ENCODE measurements at places on chromosomes 4 and X.

GRCh38 chrX:118346258-118347094, 570 bp downstream of the WDR44 start:
- no peak for DNase-seq

GRCh38 chrX:124518885-124519284, 172.5 kb downstream of the SH2D1A start:
- DNase-seq, result peak; percentile 55

DNA sequence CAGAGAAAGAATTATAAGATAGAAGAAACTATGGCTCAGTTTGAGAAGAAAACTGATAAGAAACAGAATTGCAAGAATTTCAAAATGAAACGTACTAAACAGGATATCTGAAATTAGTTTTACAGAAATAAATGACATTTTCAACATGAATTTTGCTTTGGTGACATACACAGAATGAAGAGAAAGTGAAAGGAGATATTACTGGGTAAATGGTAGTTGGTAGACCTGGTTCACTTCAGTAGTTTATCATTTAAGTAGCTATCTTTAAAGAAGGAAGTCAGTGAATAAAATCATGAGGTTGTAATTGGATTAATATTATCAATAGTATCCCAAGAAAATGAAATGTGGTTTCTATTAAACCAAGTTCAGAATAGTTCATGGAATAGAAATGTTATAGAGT, 395.5 kb upstream of the SMIM31 start:
- no peak for DNase-seq

- DNase-seq, result no peak
Measured at GRCh38 chrX:69388526-69388925, 115.6 kb upstream of the NALF2 start.

DNA sequence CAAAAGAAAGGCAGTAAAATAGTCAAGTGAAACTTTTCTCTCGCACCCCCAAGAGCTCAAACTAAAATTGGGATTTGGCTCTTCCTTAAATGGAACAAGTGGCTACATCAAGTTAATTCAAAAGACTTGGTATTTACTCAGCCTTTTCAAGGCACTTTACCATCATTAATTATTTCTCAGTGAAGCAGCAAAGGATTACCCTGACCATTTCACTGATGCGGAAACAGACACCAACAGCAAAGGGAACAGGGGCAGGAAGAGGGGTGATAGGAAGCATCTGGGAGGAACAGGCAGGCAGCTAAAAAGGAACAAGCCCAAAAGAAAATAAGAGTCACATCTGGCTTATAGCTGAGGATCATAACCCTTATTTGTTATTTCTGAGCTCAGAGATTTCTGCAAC, 2.7 kb downstream of the SCML2 start:
- DNase-seq, result no peak

- DNase-seq, result peak; percentile 94
Measured at GRCh38 chr4:47531241-47531953, 46.3 kb downstream of the ATP10D start.

GRCh38 chr4:19729886-19730651, 521.6 kb upstream of the SLIT2 start:
- DNase-seq, result no peak

DNA sequence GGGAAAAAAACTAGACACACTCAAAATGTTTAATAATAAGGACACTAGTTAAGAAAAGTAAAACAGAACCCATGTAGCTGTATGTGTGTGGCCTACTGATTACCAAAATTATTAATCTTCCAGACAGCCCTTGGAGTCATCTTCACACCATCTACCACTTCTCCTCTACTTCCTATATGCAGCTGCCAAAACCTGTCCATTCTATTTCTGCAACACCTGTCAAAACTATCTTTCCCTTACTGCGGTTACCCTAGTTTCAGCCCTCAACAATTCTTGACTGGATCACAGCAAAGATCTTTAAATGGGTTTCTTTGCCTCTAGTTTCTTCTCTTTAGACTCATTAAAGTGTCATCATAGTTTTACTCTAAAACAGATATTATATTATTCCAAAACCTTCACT, 72.6 kb downstream of the GPR82 start:
- DNase-seq, result no peak

DNA sequence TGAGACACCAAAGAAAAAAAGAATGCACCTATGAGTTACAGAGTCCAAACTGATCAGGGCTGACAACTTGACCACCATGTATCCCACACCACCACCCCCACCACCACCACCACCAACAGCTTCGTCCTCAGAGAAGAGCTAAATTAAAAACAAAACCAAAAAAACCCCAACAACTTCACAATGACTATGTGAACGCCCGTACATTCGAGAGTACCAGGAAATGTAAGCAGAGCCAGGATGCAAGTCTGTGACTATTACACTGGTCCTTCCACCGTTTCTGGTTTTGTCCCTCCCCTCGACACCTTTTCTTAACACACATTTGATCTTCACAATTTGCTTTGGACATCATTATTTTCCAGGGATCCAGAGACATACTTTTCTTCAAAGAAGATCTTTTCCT, 51.0 kb downstream of the WFS1 start:
- no peak for DNase-seq

GRCh38 chrX:66232296-66232695, 68.2 kb downstream of the HEPH start:
- no peak for DNase-seq

GRCh38 chr4:180617196-180617595, 1626.0 kb upstream of the TENM3 start:
- DNase-seq, result no peak

DNA sequence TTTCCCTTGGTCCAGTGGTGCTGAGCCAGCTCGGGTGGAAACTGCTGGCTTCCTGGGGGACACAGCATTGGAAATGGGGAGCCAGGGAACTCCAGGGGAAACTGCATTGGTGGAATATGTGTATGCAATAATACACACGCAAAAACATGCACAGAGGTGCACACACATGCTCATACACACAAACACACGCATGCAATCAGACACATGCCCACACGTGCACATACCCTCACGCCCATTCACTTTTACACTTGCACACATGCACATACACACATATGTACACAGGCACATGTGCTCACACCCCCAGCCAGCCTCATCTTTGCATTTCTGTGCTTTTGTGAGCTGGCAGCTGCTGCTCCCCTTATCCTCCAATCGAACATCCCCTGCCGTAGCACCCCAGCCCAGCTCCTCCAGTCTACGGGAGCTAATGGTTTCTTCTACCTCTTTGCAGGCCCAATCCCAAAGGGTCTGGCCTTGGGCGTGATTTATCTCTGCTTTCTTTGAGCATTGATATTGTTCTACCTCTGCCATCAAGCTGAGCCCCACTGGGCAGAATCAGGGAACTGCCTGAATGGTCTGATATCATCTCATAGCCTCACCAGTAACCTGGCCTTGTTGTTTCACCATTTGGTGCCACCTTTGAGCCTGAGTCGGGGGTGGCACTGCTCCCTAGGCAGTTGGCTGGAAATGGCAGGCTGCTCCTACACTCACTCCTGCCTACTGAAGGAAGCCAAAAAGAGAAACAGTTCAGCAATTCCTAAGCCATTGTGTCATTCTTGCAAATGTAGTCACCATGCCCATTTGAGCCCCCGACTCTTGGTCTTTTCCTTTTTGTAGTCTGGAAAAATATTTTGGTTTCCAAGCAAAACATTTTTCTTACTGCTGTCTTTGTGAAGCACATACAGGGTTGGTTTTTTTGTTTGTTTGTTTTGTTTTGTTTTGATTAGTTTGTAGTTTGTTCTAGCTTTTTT, 104.4 kb upstream of the MAMLD1 start:
- DNase-seq, result no peak

- peak; percentile 81 for DNase-seq
Measured at GRCh38 chr4:94262163-94263016, 54.7 kb downstream of the SMARCAD1 start.

DNA sequence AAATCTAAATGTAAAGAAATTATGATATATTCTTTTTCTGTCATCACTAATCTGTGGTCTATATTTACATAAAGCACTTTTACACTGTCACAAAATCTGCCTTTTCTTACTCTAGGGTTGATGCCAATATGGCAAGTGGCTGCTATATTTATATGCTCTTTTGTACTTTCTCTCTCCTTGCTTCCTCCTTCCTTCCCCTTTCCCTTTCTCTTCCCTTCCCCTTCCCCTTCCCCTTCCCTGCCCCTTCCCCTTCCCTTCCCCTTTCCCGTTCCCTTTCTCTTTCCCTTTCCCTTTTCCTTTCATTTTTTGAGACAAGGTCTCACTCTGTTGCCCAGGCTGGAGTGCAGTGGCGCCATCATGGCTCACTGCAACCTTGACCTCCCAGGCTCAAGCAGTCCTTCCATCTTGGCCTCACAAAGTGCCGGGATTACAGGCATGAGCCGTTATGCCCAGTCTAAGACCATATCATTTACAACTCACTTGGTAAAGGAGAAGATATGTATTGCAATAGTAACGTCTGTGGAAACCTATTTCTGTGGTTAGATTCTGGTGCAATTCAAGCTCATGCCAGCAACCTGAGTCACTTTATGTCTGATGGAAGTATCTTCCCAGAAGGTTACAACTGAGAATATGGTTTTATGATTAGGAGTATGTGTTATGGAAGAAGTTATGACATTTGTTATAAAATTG, 13.9 kb upstream of the PLAC8 start:
- peak; percentile 67 for DNase-seq

- peak; percentile 19 for DNase-seq
Measured at GRCh38 chr4:10619220-10619619, 65.3 kb downstream of the CLNK start.
